ENCODE measurements at places on chromosomes 6 and 20.
A peak's percentile ranks its signal among the peaks of the same experiment; 100 is the strongest.

DNA sequence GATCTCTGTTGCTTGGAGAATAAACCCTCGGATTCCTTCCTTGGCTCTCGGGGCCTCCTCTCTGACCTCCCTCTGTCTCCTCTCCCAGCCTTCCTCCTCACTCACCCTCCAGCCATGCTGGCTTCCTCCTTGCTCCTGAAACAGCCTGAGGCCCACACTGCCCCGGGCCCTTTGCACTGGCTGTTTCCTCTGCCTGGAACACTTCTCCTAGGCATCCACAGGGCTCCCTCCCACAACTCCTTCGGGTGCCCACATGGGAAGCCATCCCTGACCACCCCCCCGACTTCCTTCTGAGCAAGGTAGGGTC, 87.7 kb downstream of the CEBPB start:
- no peak for DNase-seq

DNA sequence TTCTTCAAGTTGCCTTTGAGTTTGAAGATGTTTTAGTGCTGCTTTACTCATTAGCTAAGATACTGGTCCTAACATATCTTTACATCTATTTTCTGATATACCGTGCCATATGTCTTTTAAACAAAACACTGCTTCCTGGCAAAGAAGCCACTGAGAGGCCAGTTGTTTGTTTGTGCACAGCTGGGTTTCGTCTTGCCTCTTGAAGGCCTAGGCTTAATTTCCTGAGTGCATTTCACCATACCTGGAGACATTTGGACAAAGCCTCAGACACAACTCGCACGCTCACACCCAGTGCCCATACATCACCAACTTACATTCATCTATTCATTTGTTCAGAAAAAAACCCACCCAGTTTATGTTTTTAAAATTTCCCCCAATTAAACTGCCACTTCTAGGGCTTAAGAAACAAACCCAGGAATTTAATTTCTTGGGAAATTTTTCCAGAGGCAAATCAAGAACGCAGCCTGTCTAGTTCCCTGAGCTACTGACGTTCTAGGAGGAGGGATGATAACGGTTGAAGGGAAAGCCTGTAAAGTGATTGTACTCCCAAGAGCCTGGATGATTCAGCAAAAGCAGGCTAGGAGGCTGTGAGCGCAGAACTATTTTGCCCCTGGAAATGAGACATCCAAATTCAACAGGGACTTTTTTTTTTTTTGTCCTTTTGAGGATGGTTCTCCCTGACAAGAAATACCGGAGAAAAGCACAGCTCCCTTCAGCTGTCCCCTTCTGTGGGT, 77.7 kb downstream of the OLIG3 start:
- DNase-seq, result peak; percentile 89

DNA sequence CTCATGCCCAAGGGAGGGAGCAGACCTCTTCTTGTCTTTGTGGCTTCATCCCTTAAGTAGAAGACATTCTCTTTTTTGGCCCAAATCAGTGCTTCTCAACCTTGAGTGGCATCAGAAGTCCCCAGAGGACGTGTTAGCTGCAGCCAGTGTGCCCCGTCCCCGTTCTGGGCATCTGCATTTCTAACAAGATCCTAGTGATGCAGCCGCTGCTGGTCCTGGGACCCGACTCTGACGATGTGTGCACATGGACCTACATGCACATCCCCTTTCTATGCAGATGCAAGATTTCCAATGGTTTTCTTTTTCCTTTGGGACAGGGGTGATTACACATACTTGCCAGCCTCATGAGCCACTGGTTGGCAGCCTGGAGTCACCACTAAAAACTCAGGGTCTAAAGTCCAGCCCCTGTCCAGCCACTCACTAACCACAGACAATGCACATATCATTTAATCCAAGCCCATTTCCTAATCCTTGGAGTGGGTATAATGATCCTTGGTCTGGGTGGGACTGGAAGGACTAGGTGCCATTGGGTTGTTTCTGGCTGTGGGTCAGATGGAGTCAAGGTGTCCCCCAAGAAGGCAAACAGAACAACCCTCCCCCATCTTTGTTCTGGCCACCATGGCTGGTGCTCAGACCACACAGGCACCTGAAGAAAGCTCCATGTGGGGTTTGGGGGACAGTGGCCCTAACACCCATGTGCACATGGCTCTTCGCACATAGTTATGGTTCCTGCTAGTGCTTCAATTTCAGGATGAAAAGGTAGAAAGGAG, 6.4 kb downstream of the ACSS1 start:
- DNase-seq, result no peak

GRCh38 chr20:2152317-2152716, 50.7 kb downstream of the STK35 start:
- no peak for DNase-seq

GRCh38 chr6:144075187-144075586, 20.2 kb downstream of the SF3B5 start:
- DNase-seq, result no peak

DNA sequence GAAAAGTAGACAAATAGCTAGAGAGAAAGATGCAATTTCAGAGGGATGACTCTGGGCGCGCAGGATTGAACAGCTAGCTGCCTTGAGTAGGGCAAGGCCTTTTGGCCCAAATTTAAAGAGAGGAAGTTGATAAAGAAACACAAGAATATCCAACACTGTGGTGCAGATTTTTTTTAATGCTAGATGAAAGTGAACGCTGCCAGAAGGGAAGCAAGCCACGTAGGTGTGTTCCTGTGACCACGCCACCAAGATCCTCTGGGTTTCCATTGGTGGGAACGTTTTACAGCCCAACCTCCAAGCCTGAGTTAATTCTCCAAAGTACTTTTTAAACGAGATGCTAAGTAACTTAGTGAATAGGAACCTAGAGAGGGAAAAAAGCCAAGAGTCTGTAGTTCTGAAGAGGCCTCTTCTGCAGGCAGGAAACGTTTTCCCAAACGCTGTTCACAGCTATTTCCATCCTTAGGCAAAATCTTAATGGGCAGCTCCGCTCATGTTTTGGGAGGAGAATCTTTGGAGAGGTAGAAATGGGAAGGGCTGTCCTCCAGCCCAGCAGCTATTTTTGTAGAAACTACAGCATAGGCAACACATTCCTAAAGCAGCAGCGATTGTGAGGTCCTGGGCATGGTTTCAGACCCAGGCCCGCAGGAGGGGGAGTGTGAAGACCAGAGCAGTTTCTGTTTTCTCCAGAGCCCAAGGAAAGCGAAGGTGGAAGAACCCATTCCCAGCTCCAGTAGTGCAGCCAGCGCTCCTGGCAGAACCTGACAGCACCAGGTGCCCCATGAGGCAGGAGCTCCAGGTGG, 8.2 kb downstream of the LY86 start:
- DNase-seq, result no peak

DNA sequence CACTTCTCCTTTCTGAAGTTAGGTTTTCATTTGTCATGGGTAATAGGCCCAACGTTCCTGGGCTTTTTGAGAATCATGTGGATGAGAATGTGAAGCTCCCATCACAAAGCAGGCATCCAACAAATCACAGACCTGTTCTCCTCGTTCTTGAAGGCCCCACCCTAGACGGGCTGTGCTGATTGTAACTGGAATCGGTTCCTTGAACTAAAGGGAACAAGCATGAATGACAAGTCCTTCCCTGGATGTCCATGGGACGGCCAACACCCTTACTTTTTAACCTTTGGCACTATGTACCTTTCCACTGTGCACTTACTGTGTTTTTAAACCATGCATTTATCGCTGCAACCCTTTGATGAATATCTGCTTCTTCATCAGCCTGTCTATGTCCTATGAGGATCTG, 438.2 kb downstream of the CD83 start:
- no peak for DNase-seq

- DNase-seq, result peak; percentile 90
These were observed 78.1 kb downstream of the PRDM1 start for GRCh38 chr6:106163966-106164877.

GRCh38 chr6:135449246-135449645, 48.3 kb downstream of the AHI1 start:
- no peak for DNase-seq
